Stimulated activated CD8-positive, alpha-beta memory T cell treated with anti-CD3 and anti-CD28 coated beads, Interleukin-15, amount 100 ng/mL, for 4 hours (primary cell): ENCODE measurements at places on chromosomes 1 and 21.

- no peak for DNase-seq
Measured at GRCh38 chr1:209924390-209924789, 13.6 kb upstream of the SYT14 start.

DNA sequence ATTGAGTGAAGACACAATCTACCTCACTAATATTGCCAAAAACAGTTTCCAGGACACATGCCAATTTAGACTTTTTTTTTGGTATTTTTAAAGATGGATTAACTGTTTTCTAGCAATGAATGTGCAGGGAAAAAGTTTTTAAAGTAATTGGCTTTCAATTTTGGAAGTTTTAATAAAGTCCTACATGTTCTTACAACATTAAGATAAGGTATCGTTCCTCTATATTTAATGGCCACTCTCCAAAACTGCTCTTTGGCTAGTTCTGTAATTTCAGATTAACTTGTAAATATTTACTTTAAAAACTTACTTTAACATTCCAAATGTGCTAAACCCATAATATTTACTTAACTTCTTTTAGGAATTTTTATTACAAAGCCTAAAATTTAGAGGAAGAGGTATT, 1332.2 kb upstream of the PRMT6 start:
- no peak for DNase-seq

DNA sequence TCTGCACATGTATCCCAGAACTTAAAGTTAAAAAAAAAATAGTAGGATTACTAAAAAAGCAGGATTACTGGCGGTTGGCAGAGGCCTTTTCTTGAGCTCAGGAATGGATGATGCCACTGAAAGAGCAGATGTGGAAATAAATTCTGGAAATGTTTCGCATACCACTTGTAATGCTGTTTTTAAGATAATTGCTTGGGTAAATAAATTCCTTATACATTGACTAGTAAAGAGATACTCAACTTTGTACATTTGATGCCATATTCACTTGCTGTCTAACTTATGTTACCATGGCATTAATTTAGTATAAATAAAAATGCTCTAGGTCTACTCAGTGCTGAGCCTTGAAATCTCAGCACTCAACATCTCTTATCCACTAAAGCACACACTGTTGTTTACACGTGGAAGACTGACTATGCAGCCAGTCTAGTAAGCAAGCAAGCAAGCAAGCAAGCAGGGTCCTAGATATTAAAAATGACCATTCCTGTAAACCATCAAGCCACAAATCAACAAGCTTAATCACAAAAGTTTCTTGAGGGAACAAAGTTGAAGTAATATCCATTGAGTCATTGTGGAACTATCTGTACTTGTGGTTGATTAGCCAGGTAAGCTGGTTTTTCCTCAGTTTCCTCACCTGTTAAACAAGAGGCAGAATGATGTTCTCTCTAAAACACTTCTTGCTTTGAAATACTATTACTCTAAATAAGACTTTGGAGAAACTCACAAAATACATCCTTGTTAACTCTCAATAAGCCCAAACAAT, 1.7 kb upstream of the RASAL2 start:
- no peak for DNase-seq

- no peak for DNase-seq
Measured at GRCh38 chr1:31010086-31010989, 55.2 kb downstream of the PUM1 start.

GRCh38 chr1:168554603-168555483, 11.0 kb upstream of the XCL2 start:
- DNase-seq, result no peak

DNA sequence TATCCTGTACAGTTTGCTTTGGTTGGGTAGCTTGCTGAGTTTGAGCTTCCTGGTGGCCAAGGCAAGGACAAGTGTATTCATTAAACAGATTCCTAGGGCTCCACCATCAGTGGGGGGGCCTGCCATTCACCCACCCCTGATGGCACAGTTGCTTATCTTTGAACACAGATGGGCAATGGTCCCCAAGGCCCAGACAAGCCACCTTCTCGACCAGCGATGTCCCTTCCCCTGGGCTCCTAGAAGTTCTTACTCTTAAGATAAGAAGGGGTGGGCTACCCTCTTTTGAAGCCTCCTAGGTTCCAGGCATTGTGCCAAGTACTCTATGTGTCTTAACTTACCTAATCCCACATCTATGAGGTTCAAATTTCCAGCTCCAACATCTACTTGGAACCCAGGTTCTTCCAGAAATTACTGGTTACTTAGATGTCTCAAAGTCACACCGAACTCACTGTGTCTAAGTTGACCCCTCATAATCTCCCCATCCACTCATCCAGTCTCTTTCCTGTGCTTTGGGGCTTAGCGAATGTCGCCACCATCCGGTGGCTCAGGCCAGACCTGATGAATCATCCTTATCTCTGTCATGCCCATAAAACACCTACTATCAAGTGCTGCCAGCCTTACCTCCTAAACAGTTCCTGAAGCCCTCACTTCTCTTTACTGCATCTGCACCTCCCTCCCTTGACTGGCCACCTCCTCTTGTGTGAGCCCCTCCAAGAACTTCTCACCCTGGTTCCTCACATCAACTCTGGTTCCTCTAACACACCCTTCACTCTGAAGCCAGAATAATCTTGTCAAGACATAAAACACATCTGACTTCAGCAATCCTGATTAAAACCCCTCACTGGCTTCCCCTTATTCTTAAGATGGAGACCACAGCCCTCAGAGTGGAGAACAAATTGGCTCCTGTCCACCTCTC, 50.1 kb downstream of the KLHDC7A start:
- no peak for DNase-seq
